ENCODE measurements at places on chromosomes 5 and 9.

DNA sequence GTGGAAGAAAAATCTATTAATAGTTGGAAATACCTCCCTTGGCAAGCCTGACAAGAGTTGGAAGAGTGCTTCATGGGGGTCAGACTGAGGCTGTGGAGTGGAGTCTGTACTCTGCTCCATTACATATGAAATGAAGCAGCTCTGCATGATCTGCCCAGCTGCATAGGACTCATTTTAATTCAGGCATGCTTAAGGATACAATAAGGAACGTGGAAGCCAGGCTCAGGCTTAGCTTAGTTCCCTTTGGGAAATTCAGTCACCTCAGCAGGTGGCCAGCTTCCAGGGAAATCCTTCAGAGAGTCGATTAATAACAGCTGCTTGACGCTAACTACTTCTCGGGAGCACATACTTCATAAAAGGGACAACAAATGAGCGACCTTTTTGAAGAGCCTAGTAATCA, 1672.9 kb upstream of the WWC1 start:
- peak; percentile 56 for DNase-seq

DNA sequence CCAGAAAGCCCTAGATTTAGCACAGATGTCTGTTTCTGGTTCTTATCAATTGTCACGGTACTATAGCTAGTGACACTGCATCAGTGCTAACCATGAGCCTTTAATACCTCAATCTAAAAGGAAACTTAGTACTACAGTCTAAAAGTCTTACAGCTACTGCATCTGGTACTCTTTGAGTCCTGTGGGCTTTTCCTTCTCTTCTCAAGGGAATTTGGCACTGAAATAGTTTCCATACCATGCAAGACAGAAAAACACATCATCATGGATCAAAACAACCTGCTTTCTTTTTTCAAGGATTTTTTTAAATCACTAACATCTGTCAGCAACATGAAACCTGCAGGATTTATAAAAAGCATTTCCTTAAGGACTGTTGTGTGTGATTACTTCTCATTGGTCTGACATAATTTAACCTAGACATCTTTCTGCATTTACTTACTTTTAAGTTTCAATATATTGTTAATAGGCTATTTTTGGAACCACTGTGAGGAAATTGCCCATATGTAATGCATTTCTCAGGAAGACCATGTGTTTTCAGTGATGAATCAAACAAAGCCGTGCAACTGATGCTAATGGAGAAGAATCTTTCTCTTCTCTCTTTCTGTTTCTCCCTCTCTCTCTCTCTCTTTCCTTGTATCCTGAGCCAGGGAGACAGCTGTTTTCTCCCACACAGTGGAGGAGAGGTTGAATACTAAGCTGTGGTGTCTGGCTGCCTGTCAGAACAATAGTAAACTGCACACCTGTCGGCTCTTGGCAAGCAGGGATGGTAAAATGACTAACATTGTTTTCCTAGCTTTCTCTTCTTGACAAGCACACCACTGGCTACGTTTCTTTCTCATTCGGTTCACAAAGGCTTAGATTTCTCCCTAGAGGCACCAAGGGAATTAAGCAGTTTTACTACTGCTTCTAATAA, 273.4 kb downstream of the CSNK1G3 start:
- no peak for DNase-seq

DNA sequence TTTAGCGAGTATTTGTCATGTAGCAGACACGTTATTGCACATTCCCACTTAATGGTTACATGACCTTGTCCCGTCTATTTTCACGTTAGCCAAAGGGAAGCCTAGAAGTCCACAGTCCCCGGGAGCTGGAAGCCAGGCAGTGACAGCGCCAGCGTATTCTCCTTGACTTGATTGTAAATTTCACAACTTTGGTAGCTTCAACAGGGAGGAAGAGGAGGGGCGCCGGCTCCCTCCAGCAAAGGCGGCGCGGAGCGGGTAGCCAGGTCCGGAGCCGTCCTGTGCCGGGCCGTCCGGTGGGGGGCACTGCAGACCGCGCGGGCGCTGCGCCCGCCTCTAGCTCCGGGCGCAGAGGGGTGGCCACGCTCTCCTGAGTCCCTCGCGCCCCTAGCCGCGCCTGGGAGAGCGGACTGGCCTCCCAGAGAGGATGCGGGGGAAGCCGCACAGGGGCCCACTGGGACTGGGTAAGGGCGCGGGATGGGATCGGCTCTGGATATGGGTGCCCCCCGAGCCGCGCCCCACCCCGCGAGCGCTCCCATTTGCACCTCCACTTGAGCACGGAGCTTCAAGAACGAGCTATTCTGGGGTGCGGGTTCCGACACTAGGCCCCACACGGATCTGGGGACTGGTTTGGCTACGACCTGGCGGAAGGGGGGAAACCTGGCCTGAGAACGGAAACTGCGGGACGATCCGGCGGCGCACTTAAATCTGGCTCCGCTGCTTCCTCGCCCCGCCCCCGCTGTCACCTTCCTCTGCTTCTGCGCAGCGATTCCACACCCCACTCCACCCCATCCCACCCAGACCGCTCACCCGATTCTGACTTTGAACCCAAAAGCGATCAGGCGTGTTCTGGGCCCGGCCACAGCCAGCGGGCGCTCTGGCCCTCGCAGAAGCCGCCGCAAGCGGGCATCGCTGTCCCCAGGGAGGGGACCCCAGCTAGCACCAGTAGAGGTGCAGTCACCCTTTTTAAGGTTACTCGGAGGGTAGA, 23.8 kb downstream of the KLF4 start:
- peak; percentile 83 for DNase-seq

DNA sequence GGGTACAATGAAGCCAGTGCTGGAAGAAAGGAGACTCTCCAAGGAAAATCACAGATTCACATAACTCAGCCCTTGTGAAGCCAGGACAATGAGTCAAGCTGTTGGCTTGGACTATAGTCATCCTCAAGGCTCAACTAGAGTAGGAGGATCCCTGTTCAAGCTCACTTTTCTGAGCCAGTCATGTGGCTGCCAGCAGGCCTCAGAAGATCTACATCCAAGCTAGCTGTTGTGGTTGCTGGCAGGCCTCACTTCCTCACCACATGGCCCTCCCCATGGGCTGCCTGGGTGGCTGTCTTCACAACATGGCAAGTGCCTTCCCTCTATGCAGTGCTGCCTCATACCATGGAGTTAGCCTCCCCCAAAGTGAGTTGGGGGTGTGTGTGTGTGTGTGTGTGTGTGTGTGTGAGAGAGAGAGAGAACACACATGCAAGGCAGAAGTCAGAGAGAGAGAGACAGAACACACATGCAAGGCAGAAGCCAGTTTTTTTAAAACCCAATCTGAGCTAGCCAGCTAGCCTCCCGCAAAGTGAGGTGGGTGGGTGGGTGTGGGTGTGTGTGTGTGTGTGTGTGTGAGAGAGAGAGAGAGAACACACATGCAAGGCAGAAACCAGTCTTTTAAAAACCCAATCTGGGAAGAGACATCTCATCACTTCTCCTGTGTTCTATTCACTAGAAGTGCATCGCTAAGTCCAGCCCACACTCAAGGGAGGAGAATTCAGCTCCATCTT, 17.1 kb downstream of the SCAI start:
- no peak for DNase-seq

GRCh38 chr9:128254362-128254761, 21.4 kb downstream of the GOLGA2 start:
- no peak for DNase-seq

- no peak for DNase-seq
These were observed at the start of gene PCDHA3 for GRCh38 chr5:140800816-140801493. Gene PCDHA3 (plus strand): TSS chr5:140801057.

DNA sequence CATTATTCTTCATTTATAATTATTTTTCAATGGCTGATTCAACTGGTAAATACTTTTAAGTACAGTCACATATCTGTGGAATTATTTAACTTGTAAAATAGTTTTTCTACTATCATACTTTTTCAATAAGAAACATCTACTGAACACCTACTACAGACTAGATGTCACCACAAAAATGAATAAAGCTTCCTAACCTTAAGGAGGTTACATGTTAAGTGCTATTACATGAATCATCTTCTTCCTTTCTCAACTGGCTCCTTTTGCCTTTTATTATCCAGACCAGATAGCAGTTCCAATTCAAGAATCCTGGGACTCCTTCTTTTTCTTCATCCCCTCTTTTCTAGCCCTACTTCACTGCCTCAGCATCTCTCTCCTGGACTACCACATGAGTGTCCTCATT, 4.7 kb downstream of the PGGT1B start:
- no peak for DNase-seq

GRCh38 chr5:11658376-11658775, 245.9 kb downstream of the CTNND2 start:
- DNase-seq: no peak

- no peak for DNase-seq
These were observed 85.8 kb downstream of the KIAA1958 start for GRCh38 chr9:112572416-112572815.

DNA sequence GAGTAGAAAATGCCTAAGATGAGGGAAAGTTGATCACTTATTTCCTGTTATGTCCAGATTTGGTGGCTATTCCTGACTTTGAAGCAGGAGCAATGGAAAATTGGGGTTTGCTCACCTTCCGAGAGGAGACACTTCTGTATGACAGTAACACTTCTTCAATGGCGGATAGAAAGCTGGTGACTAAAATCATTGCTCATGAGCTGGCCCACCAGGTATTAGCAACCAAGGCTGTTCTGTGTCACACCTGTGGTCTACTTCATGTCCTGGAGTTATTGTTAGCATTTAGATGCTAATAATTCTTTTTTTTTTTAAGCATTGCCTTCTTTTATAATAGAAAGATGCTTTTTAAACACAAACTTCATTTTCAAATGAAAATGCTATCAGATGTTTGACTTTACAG, 57.9 kb downstream of the LNPEP start:
- DNase-seq: no peak

DNA sequence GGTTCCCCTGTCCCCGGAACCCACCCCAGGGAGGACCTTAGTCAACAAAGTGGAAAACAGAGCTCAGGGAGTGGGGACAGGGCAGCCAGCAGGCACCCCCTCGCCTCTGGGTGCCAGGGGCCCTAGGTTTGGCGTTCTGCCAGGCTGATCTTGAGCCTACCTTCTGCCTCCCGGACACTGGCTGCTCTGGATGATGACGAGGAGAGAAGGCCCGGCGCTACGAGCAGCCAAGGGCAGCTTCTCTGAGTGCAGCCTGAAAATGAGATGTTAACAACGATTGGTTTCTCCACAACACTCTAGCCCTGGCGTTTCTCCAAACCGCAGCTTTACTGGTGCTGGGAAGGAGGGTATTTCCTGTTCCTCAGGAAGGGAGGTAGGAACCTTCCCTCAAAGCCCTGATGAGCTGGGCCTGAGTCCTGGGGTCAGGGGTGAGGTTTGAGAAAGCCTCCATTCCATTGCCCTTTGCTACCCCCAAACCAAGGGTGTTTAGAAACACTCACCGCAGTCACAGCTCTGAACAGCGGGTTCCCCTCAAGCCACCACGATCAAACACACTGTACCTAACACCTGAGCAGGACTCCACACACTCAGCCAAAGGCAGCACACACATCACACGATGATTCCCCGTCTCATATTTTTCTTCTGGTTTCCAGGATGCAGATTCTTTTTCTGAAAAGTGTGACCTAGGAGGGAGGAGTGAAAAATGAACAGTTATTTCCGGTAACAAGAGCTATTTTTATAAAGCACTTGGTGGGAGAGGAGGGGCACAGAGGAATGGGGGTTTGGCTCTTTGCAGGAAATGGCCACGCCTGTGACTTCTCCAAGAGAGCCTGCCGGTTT, at the start of gene STING1:
STING1 (minus strand) TSS at position 709 of the 840 bp plus-strand sequence. CDS start 1,054 bp downstream, outside the sequence.
- no peak for DNase-seq

DNA sequence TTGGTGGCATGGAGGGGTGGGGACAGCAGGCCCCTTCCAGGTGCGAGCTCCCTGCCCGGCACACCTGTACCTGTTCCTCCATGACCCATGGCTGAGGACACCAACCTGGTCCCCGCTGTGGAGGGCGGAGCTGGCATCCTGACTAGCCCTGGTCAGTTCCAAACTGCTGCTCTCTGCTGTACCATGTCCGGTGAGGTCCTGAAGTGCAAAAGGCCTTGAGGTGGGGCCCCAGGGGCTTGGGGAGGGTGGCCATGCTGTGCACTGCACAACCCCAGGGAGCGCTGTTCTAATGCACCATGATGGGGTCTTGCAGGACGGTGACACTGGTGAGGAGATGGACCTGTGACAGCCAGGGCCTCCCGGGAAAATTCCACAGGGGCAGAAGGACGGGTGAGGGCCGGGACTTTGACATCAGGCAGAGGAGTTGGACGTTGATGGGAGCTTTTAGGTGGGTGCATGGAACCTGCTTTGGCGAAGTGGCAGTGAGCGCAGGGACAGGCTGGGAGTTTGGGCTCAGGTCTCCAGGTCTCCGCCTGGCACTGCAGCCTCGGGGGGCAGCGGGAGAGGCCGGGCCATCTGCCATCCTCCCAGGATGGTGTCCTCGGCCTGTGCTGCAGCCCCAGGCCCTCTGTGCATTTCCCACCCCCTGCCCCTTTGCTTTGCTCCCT, 38.9 kb downstream of the COL5A1 start:
- no peak for DNase-seq
